Right cardiac atrium (tissue), 5 donors: ENCODE measurements at places on chromosomes 11 and 22. TPM values are rescaled to one million over a fixed set of nuclear protein-coding genes. Genes with fewer than 3 reads are reported as not detected.

DNA sequence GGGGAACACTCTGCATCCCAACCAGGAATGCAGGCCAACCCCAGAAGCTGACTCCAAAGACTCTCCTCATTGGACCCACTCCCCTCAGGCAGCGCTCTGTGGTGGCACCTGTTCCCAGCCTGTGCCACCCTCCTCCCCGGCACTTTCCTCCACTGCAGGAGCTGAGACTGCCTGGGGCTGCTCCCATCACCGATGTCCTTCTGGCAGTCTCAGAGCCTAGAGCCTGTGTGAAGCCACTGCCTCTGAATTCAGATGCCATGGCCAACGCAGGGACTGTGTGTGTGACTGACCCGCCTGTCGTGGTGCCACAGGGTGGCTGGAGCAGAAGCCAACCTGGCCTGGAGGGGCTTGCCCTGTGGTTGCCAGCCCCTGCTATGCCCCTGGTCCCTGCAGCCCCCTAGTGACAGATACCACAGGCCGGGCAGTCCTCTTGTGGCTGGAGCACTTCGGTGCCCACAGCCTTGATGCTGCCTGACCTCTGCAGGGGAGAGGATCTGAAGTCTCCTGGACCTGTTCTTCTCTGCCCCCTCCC is 43.2 kb downstream of the TBX1 start:
- peak; percentile 36 for DNase-seq

DNA sequence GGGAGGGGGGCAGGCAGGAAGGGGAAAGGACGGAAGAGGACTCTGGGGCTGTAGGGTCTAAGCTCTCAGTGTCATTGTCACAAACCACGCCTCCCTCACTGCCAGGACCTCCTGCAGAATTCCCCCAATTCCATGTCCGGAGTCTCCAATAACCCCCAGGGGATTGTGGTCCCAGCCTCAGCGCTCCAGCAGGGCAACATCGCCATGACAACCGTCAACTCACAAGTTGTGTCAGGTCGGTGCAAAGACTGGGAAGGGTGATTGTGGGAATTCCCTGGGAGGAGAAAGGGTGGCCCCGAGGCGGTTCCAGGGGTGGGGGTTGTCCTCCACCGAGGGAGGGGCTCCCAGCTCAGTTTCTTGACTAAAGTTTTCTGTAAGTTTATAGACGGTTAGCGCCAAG is 86.0 kb downstream of the FEZ1 start:
- no peak for DNase-seq

- DNase-seq: no peak
Measured at GRCh38 chr11:60880643-60881282, 13.4 kb downstream of the ZP1 start.

- DNase-seq: no peak
Measured at GRCh38 chr11:36186340-36187175, 102.7 kb downstream of the COMMD9 start.

Gene OR52I2
- not detected for total RNA-seq
